Bronchus fibroblast of lung (primary cell): ENCODE measurements at places on chromosomes 12 and 14. TPM values are rescaled to one million over a fixed set of nuclear protein-coding genes. Genes with fewer than 3 reads are reported as not detected.

MYL2 gene
- 0.74 TPM in 1 of 2 replicates, not detected in the other for total RNA-seq

BEGAIN gene
- 1.0 and 1.3 TPM in 2 replicates for total RNA-seq

AVPR1A gene
- not detected in 2 replicates for total RNA-seq

ZC2HC1C gene
- 0.34 and 1.3 TPM in 2 replicates for total RNA-seq

GPRC5D gene
- not detected in 2 replicates for total RNA-seq

IFI27 gene
- total RNA-seq: 0.15 TPM in 1 of 2 replicates, not detected in the other
